ENCODE measurements at places on chromosomes 5 and 9. TPM values are rescaled to one million over a fixed set of nuclear protein-coding genes. Genes with fewer than 3 reads are reported as not detected.
A peak's percentile ranks its signal among the peaks of the same experiment; 100 is the strongest.

Gene RASA1
- total RNA-seq: 26.3 TPM

Gene IFNA2
- not detected for total RNA-seq

Gene LHX3
- total RNA-seq: 0.18 TPM

Gene CDC20B
- total RNA-seq: not detected

Gene PCDHA9
- not detected for total RNA-seq

Gene SLC34A3
- total RNA-seq: not detected

Gene IL9
- not detected for total RNA-seq

Gene PRUNE2
- not detected for total RNA-seq

Gene BAAT
- not detected for total RNA-seq

Gene DBN1
- total RNA-seq: 5.0 TPM

Gene SV2C
- 0.18 TPM for total RNA-seq

Gene ANGPTL2
- total RNA-seq: not detected

DNA sequence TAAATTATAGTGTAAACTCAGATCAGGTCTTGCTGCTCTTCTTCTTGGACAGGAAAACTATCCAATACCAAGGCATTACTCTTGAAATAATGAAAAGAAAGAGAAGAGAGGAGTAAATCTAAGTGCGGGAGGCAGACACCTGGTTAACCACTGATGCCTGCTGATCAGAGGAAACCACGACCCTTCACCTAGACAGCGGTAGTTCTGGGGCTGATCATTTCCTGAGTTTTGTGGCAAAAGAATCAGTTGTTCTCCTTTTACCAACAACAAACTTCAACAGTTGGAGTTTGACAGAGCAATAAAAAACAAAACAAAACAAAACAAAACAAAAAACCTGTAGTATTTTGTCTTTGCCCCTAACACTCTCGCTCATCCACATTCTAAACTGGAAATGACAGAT lies 3.0 kb downstream of the RLN1 start:
- H3K27me3 ChIP-seq: no peaks in the 10 kb centered on the region
- peak overlapping the region; percentile 83 for H3K27ac ChIP-seq
- H3K4me3 ChIP-seq: peak overlapping the region; percentile 61
- peaks cover 12% of the 10 kb centered on the region for H3K36me3 ChIP-seq
- DNase-seq: no peak
- peaks cover 25% of the 10 kb centered on the region for H3K4me1 ChIP-seq

DNA sequence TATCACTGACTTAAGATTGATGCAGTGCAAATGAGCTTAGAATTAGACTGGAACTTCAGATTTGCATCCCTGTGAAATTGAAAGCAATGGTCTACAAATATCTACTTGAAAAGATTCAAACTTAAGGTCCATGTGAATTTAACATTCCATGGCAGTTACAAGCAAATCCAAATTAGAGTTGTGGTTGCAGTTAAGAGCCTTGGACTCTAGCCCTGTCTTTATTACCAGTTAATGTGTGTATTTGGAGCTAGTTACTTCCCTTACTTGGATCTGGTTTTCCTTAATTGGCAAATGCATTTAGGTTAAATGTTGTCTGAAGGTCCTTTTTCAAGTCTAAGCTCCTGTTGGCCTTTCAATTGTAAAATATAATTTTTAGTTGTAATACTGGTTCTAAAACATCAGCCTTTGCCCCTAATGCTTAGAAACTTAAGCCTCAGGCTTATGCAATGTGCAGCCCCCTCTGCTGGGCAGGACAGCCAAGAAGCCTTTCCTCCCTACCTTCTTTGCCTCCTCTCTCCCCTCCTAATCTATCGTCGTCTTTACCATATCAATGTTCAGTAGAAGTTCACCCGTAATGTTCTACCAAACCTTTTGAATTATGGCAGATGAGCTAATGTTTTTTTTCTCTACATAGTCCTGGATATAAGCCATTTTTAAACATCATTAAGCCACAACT lies 59.5 kb downstream of the ERMP1 start:
- peak overlapping the region; percentile 75 for H3K27ac ChIP-seq
- peaks cover 8% of the 10 kb centered on the region for H3K4me1 ChIP-seq
- no peak for DNase-seq

- no peaks in the 10 kb centered on the region for H3K36me3 ChIP-seq
- no peak overlapping the region for H3K4me3 ChIP-seq
- H3K4me1 ChIP-seq: no peaks in the 10 kb centered on the region
Measured at GRCh38 chr5:40073927-40074326, 605.8 kb upstream of the PTGER4 start.

DNA sequence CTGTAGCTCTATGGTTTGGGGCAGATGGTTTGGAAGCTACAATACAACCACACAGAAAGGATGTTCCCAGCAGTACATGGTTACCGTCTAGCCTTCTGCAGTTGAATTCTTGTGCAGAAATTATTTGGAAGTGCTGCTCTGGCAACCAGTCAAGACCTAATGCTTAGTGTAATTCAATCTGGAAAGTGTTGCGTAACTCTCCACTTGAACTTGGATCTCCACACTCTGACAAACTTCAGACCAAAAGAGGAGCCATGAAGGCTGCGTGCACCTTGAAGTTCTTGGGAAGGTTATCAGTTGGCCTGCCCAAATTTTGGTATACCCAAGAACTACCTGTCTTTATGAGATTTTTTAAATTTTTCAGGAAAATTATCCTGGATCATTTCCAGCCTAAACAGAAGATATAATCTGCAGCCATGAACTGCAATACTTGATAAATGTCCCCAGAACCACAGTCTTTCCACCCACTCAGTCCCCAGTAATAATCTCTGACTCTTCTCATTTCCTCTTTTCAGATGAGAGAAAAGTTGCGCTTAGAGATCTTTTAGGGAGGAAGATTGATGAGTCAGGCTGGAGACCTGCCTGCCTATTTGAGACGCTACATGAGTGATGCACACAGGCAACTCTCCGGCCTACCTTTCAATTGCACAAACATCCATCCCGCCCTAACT lies 159.9 kb downstream of the FANCC start:
- DNase-seq: no peak
- H3K36me3 ChIP-seq: peaks cover 2% of the 10 kb centered on the region
- no peaks in the 10 kb centered on the region for H3K4me1 ChIP-seq
- no peak overlapping the region for H3K27ac ChIP-seq
- no peak overlapping the region for H3K4me3 ChIP-seq
- H3K27me3 ChIP-seq: no peaks in the 10 kb centered on the region

DNA sequence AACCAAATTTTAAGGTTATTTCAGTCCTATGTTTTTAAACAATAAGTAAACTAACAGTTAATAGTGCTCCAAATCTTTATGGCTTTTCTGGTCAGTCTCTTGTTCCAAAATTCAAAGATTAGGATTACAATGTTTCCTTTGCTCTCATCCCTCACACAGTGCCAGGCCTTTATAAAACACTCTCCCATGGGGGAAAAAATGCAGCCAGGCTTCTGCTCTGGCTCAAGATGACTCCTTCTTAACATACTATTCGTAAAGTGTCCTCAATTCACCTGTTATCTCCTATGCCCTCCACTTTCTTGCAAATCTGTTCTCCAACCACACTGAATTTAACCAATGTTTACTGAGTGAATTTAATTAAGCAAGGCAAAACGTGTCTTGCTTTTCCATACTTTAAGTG lies 1.4 kb downstream of the CEP120 start:
- H3K4me1 ChIP-seq: peaks cover 19% of the 10 kb centered on the region
- H3K36me3 ChIP-seq: no peaks in the 10 kb centered on the region
- no peak overlapping the region for H3K4me3 ChIP-seq
- no peaks in the 10 kb centered on the region for H3K27me3 ChIP-seq
- no peak for DNase-seq

GRCh38 chr5:98734646-98735045 lies 38.8 kb upstream of the RGMB start:
- peaks cover 20% of the 10 kb centered on the region for H3K27me3 ChIP-seq
- H3K27ac ChIP-seq: no peak overlapping the region
- no peak for DNase-seq
- H3K4me3 ChIP-seq: no peak overlapping the region

DNA sequence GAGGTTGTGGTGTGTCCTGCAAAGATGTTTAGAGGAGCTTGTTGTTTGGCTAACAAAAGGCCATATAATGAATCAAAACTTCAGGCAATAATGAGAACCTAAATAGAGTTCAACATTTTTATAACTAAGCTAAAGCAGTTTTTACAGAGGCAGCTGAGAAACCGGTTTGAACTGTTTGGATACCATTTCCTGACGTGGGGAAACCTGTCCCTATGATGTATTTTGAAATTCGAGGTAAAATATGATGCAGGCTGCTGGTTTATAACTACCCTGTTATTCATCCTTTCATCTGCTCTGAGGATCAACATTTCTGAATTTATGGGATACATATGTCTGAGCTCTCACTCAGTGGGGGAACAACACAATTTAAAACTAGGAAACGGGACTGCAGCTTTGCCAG lies 289.5 kb upstream of the IRX2 start:
- no peaks in the 10 kb centered on the region for H3K4me1 ChIP-seq
- DNase-seq: no peak
- no peaks in the 10 kb centered on the region for H3K27me3 ChIP-seq
- no peaks in the 10 kb centered on the region for H3K36me3 ChIP-seq
- no peak overlapping the region for H3K4me3 ChIP-seq
- no peak overlapping the region for H3K27ac ChIP-seq

DNA sequence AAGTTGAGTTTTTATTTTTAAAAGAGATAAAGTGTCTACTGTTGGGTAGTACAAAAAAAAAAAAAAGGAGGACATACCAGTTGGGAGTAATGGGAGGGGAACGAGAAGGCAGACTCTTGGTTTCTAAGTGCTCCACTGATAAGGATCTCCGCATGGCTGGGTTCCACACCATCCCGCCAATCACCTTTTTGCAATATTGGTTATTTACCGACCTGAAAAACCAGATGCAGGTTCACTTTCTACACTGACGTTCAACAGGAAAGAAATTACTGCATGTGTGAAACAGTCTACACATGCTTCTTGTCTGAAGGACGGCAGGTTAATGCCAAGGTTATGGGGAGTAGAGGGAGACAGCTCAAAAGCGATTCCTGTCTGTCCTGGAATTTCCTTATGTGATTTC lies 75.5 kb downstream of the PTPN3 start:
- H3K4me3 ChIP-seq: no peak overlapping the region
- H3K4me1 ChIP-seq: no peaks in the 10 kb centered on the region
- peaks cover 38% of the 10 kb centered on the region for H3K27me3 ChIP-seq
- no peaks in the 10 kb centered on the region for H3K36me3 ChIP-seq
- no peak for DNase-seq
- no peak overlapping the region for H3K27ac ChIP-seq

- H3K27ac ChIP-seq: no peak overlapping the region
- H3K4me3 ChIP-seq: no peak overlapping the region
- H3K27me3 ChIP-seq: peaks cover 41% of the 10 kb centered on the region
- no peak for DNase-seq
- peaks cover 2% of the 10 kb centered on the region for H3K4me1 ChIP-seq
Measured at GRCh38 chr5:112142769-112143270, 276.3 kb downstream of the EPB41L4A start.

DNA sequence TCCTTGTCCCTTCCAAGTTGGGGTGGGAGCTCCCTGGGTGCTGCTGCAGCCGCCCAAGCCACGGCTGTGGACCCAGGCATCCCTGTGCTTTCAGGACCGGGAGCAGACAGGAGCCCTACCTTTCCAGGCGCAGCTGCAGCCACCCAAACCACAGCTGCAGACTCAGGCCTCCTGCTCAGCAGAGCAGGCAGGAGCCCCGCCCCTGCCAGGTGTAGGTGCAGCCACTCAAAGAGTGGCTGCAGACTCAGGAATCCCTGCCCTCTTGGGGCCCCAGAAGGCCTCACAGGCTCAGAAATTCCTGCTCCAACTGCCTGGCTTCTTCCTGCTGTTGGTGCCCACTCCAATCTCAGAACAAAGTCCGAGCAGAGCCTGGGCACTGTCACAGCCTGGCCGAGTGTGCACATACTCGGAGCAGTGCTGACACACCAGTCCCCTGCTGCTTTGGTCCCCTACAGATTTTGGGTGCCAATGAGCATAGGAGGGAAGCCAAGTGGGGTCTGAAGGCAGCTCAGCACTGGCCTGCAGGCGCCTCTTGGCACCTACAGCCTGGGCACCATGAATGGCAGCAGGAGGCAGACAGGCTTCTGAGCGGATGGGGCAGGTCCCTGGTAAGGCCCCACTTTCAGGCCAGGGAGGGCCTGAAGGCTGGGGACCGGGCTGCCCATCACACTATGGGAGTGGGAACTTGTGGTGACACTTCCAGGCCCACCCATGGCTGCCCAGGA lies 6.0 kb upstream of the TESK1 start:
- DNase-seq: no peak
- H3K36me3 ChIP-seq: peaks cover 6% of the 10 kb centered on the region
- H3K4me1 ChIP-seq: peaks cover 12% of the 10 kb centered on the region
- H3K27me3 ChIP-seq: no peaks in the 10 kb centered on the region
- H3K27ac ChIP-seq: no peak overlapping the region

GRCh38 chr5:109987355-109987754 lies 297.6 kb downstream of the MAN2A1 start:
- no peak overlapping the region for H3K27ac ChIP-seq
- no peak for DNase-seq
- H3K27me3 ChIP-seq: peaks cover 21% of the 10 kb centered on the region

GRCh38 chr5:123147128-123147715 lies 58.2 kb downstream of the PRDM6 start:
- no peaks in the 10 kb centered on the region for H3K36me3 ChIP-seq
- peaks cover 2% of the 10 kb centered on the region for H3K4me1 ChIP-seq
- no peak for DNase-seq
- H3K27ac ChIP-seq: no peak overlapping the region
- H3K4me3 ChIP-seq: no peak overlapping the region

DNA sequence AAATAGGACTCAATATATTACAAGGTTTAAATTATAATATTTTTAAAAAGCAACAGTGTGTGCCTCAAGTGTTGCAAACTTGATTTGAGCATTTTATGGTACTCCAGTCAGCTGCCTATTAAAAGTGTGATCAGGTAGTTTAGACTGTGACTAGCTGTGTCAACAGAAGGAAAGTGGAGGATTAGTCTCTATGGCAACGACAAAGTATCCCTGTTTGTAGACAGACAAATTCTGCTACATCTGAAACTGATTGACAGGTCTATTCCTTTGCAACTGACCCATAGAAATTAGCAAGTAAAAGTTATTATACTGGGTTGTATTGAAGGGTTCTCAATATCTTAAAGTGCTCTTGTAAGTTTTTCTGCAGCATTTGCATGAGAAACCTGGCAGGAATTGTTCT lies 249.8 kb upstream of the ARRDC3 start:
- peaks cover 5% of the 10 kb centered on the region for H3K27me3 ChIP-seq
- H3K4me1 ChIP-seq: no peaks in the 10 kb centered on the region
- no peaks in the 10 kb centered on the region for H3K36me3 ChIP-seq
- no peak overlapping the region for H3K27ac ChIP-seq

DNA sequence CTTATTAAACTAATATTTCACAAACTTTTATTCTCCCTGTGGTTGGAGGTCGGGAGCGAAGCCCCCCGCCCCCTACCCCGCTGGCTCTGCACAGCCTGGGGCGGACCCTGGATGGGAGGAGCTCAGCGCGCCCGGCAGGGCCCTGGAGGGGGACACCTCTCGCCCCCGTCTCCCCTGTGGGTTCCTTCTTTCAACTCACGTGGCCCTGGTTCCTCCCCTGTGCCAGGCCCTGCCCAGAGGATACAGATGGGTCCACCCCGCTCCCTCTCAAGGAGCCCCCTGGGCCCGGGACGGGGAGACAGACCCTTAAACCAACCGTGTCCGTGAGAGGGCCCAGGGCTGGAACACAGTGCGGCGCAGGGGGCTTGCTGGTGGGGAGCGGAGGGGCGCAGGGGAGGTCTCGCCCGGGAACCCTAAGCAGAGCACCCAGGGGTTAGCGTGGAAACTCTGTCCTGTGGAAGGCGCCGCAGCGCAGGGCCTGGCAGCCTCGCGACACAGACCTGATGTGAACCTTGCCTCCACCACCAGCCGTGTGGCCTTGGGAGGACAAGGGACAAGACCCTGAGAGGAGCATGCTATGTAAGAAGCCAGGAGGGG lies 103.7 kb upstream of the MVB12B start:
- H3K27me3 ChIP-seq: peaks cover 91% of the 10 kb centered on the region
- no peak overlapping the region for H3K4me3 ChIP-seq
- DNase-seq: no peak
- H3K4me1 ChIP-seq: peaks cover 10% of the 10 kb centered on the region
- peaks cover 8% of the 10 kb centered on the region for H3K36me3 ChIP-seq

Measured in T-helper 17 cell (primary cell).